ENCODE measurements at places on chromosomes 3 and 15.
A peak's percentile ranks its signal among the peaks of the same experiment; 100 is the strongest.

- no peak for DNase-seq
These were observed 137.1 kb upstream of the TSC22D2 start for GRCh38 chr3:150270883-150271590.

GRCh38 chr15:98324341-98324970 lies 323.9 kb upstream of the IGF1R start:
- no peak for DNase-seq

GRCh38 chr3:168517249-168518071 lies 421.7 kb upstream of the GOLIM4 start:
- peak; percentile 99 for DNase-seq

DNA sequence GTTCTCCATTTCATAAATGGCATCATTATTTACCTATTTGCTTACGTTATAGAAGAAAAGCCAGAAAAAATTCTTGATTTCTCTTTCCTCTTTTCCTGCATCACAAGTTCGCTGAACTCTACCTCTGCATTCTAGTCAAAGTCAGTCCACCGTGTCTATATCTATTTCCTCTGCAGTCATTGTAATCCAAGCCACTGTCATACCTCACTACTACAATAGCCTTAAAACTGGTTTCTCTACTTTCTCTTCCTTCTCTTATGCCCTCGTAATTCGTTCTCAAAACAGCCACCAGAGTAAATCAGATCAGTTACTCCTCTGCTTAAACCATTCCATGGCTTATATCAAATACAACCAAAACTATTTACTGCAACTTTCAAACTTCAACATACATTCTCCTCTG lies 13.4 kb upstream of the FAM81A start:
- DNase-seq: no peak

DNA sequence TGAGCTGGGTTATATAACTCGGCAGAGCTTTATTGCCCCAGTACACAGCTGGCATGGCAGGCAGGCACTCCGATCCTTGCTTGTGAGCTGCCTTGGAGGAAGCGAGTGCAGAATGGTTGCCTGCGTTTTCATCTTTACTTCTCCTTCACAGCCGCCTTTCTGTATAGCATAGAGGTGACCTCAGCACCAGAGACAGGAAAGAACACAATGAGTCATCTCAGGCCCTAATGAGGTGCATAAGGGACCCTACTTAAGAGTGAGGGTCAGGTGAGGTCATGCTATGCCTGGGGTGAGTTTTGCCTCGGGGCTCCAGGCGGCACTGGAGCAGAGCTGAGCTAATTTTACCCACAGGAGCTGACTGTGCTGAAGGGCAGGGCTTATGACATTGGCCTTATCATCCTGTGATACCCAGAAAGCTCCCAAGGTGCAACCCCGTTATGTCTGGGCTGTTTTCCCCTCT lies 43.5 kb downstream of the LPP start:
- peak; percentile 36 for DNase-seq

- no peak for DNase-seq
These were observed 45.1 kb downstream of the PTPN23 start for GRCh38 chr3:47425959-47426358.

DNA sequence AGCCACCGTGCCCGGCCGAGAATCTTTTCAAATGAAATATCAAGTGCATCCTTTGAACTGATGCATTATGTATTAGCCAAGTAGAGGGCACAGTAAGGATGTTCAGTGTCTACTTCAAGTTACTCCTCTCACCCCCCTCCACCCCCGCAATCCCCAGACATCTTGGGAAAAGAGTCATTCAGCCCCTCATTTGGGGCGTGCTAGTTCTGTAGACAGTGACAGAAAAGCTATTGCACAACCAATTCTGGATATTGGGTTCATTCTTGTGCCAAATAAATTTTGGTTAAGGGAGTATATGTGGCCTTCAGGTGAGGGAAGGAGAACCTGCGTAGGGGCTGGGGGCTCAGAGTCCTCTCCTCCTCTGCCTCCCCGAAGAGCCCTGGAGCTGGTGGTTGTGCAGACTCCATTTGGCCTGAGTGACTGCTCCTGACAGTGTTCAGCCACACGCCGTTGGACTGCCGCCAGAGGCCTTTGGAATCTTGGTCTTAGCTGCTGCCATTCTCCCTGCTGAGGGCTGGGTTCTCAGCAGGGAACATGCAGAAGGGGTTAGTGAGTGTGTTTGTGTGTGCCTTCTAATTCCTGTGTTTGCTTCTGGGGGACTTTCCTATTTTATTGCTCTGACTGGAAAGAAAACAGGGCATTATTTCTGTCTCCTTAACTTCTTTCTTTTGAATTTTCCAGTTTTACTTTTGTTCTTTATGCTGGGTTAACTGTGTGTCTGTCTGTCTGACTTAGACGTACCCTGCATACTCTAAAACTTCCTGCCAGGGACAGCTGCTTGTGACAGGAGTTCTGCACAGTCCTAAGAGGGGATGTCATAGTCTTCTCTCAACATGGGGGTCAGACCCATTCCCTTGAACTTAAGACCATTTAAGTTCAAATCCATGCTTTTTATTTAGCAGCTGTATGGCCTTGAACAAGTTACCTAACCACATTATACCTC lies 21.0 kb downstream of the RARB start:
- DNase-seq: peak; percentile 93

- no peak for DNase-seq
These were observed 3.4 kb downstream of the TIMP4 start for GRCh38 chr3:12155264-12155663.

DNA sequence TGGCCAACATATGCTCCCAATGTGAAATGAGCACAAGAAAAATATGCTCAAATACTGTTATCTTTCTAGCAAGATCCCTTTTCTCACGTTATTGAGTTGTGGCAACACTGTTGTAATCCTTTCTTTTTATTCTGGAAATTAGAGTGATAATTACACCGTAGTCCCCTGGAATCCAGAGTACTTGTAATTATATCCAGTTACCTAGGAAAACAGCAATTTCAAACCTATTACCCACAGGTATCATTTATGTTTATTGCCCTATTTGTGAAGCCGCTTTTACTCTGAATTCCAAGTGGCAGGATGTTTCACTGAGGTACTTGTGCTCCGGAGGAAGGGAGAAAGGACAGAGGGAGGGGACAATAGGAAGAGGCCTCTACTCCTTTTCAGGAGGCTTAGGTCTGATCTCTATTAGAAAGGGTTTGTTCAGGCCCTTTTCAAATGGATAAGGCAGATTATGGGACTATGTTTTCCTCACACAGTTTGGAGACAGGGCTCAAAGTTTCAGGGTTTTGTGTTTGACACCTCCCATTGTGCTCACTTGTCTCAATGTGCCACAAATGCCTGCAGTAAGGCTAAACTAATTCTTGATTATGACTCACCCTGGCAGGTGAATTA lies 646.6 kb downstream of the TUSC7 start:
- peak; percentile 47 for DNase-seq

DNA sequence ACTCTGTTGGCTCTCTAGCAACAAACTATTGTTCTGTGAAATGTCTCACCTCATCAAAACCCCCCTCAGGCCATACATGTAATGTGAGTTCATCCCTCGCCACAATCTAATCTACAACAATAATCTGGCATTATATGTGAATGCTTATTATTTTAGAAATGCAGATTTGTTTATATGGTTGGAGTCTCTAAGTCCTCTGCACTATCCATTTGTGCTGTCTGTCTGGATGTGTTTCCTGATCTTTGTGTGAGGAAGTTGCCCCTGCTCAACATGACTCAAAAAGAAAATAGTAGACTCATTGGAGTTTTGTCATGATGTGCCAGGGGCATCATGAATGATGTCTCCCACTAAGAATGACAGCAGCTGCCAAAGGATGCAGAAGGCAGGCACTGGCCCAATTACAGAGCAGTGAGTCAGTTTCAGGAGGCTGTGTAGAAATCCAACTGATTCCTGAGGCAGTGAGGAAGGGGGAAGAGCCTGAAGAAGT lies 161.6 kb upstream of the PDZRN3 start:
- DNase-seq: peak; percentile 8

DNA sequence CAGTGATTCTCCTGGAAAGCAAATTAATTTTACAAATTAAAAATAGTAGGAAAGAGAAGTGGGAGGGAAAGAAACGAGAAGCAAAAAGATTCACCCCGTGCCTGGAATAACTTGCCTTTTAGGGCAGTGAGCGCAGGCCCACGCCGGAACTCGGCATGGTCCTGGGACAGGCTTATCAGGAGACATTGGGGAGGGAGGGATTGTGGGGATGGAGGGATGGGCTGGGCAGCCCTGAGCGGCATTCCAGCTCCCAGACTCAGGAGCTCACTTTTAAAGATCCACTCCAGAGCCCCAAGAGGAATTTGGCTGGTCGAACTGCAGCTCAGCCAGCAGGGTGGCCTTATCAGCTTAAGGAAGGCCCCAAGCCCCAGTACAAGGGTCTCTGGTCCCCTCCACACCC lies 117.9 kb downstream of the ADCY5 start:
- no peak for DNase-seq

DNA sequence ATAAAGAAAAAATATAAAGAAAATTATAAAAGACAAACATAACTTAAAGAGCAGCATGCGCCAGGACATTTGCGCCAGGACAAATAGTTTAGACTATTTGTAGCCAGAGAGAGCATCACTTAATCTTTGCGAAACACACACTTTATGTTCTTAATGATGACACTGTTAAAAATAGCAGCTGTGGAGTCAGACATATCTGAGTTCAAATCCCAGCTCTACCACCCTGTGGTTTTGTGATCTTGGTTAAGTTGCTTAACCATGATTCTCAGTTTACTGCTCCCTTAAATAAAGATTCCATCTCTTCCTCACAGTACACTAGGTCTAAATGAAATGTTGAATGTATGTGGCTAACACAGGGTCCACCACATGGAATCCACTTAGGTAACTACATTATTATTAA lies 31.4 kb downstream of the KCNMB2 start:
- no peak for DNase-seq

Data from NCI-H69 (cell line).